SK-N-SH treated with all-trans-retinoic acid at 6 μM for 48 hours (cell line): ENCODE measurements at places on chromosomes 6 and 20.

GRCh38 chr6:98847779-98848538 is 13.6 kb downstream of the POU3F2 start:
- ATAC-seq: no peak

- no peak for ATAC-seq
Measured at GRCh38 chr6:55433446-55434130, 106.3 kb downstream of the GFRAL start.

DNA sequence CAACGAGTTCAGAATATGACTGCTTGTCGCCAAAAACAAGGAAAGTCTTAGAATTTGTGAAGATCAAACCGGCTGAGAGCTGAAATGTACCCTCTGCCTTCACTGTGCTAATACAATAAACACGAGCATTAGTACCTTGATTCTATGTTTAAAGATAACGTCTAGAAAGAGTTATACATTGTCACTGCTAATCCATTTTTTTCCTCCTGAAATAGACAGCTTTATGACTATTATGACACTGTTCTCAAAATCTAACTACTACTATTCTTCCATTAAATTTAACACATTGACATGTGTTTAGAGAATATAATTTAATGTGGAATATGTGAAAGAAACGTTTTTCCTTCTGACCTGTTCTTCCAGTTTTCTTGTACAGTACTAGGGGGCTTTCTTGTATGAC is 204.8 kb downstream of the UST start:
- no peak for ATAC-seq

DNA sequence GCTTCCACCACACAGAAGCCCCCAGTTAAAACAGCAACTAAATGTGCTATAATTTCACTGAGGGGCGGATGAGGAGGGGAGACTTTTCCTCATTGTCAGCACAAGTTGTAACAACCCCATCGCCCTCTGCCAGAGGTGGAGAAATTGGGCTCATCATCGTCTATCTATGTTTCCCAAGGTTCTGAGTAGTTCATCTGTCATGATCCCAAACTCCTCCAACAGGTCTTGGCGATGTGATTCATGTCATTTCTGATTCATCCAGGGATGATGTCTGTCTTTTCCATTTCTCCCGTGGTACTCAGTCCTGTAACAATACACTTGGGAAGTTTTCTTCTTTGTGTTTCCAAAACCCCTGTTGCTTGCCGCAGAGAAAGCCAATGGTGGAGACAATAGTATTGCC is 51.0 kb downstream of the TFAP2A start:
- ATAC-seq: no peak

DNA sequence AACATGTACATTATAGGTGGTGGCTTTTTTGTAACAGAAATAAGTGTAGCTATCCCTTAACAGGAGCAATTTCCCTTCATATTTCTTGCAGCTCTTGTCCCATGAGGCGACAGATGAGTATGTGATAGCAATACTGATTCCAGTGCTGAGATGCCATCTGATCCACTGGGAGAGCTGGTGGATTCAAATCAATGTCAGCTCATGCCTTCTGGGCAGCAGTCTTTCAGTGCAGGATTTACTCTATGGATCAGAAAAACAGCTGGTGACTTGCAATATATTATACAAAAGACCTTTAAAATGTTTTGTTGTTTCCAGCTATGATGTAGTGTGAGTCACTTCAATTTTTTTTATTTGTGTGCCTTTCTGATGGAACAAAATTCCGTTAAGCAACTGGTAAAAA is 259.9 kb upstream of the SASH1 start:
- no peak for ATAC-seq
